Stimulated activated CD8-positive, alpha-beta memory T cell treated with anti-CD3 and anti-CD28 coated beads, Interleukin-12 subunit alpha, Interleukin-12 subunit beta, amount 100 ng/mL, for 4 hours (primary cell): ENCODE measurements at places on chromosomes 6 and 20.
A peak's percentile ranks its signal among the peaks of the same experiment; 100 is the strongest.

DNA sequence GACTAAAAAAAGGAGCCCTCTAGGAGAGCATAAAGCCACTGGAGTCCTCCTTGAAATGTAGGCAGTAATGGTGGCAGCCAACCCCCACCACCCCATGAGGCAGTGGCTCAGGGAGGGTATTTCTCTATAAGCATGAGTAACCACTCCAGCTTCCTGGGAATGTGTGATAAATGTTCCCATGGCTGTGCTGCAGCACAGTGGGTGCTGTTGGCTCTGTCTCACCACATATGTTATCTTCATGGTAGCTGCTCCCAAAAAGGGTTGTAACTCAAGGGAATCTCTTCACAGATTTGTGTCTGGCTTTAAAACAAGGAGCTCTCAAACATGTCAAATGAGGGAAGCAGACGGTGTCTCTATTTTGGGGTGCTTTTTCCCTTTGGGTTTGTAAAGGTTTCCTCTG, 7.5 kb upstream of the PHACTR1 start:
- DNase-seq = no peak

GRCh38 chr6:403659-404655, 12.4 kb downstream of the IRF4 start:
- DNase-seq = no peak

- DNase-seq = no peak
These were observed 81.0 kb downstream of the FYN start for GRCh38 chr6:111792241-111792640.

GRCh38 chr6:132067286-132067685, 116.1 kb upstream of the CCN2 start:
- DNase-seq = no peak

GRCh38 chr6:119453242-119454200, 104.0 kb upstream of the MAN1A1 start:
- DNase-seq = no peak

- DNase-seq = no peak
These were observed 22.7 kb downstream of the TMX4 start for GRCh38 chr20:7996898-7997297.

DNA sequence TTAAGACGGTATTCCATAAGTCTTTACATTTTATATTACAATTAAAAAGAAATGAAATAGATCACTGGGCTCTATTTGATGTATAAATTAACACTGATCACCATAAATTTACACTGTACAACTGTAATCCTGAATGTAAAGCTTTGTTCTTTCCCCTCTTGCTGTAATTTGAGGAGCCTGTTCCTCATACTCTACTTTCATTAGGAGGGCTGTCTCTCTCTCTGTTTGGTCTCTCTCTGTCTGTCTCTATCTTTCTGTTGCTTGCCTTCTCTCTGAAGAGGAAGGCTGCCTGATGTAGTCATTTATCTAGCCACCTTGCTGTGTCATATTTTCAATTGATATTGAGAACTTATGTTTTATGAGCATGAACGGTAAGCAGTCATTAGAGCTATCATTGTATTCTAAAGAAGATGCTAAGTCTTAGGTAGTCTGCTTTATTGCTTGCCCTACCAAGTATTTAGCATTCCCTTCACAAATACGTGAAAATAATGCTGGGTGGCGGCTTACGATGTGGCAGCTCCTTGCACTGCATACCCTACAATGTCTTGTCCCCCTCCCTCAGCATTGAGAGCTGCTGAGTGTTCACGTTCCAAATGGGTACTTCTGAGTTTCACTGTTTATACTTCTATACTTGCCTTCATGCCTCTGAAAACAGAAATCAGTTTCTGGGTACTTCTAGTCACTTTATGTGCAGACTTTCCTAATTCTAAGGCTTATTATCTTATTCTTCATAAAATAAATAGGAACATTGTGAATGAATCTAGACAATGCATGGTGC, 205.5 kb downstream of the NKAIN2 start:
- no peak for DNase-seq

DNA sequence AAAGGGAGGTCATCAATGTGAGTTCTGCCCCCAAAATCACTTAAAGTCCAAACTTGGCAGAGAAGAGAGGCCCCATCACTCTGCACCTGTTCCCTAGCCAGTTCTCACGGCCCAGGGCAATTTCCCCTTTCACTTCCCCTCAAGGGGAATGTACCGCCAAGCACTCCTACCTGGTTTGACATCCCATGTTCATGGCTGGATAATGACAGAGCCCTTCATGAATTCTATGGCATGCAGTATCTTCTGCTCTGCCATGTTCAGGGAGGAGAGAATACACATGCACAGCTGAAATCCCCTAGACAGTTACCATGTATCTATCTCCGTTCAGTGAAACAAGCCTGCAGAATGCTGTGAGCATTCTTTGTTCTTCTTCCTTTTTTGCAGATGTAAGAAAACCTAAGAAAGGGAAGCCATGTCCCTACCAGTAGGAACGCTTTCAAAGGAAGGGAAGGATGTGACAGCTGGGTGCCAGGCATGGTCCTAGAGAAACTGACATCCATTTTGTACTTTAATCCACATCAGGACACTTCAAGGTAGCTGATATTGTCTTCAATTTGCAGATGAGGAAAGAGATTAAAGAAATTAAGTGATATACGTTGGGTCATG, 79.8 kb upstream of the ARID1B start:
- no peak for DNase-seq

DNA sequence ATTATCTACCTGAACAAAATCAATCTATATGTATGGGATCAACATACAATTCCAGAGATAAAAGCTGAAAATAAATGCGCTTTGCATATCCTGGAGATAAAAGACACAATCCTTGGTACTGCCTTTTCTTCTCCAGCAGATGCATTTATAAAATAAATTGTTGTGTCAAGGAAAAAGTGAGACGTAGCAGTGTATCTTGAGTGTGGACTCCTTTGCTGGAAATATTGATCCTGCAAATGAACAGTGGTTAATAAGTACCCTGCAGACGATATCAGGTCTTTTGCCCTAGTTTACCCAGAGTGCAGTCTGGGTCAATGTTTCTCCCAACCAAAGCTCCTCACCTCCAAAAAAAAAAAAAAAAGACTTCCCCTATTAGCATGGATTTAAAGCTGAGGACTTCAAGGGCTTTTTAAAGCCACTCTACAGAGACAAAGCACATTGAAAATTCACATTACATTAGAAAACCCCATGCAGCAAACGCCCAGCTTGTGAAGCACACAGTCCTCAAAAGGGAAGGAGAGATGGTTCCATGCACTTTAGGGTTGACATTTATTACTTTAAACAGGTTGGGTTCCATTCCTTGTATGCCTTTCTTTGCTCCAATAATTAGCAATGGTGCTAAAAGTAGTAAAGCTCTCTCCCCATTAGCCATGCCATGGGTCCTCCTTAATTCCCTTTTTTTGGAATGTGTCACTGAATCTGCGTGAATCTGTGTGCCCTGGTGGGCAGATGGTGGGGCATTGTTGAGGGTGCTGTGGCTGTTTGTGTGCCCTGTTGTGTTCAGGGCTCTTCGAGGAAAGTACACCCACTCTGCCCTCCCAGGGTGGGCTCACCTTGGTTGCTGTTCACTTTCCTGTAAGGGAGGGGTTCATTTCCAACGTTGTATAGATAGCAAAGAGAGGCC, 21.1 kb downstream of the FOXA2 start:
- DNase-seq = no peak

DNA sequence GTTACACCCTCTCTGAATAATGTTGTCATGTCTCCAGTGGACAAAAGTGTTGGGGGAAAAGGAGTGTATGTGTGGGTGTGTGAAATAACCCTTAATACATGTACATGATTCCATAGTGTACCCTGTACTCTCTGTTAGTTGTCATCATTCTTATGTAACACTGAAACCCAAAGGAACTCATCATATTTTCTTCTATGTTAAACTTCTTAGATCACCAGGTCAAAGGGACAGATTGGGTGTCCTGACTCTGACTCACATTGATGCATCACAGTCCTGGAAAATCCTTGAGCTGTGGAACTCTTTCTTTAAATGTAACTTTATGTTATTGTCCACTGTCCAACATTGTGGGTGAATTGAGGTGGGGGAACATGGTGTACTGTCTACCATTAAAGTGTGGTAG, 350.5 kb downstream of the DHX35 start:
- DNase-seq = no peak

GRCh38 chr6:53728570-53729194, 63.1 kb upstream of the KLHL31 start:
- DNase-seq = peak; percentile 18

DNA sequence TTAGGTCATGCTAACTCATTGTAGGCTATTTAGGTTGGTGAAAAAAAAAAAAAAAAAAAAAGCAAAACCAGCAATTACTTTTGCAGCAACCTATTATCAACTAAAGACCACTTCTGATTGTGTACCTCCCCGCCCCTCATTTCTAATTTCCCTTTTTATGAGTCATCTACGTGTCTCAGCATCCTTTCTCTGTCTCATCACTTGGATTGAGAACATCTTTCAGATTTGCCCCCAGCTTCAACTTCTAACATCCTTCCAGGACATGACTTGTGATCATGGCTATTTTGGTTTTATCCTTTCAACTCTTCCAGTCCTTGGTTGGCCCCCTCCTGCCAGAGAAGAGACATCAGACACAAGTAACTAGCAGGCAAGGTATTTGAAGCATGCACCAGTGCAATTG, 156.7 kb upstream of the CCN2 start:
- no peak for DNase-seq

DNA sequence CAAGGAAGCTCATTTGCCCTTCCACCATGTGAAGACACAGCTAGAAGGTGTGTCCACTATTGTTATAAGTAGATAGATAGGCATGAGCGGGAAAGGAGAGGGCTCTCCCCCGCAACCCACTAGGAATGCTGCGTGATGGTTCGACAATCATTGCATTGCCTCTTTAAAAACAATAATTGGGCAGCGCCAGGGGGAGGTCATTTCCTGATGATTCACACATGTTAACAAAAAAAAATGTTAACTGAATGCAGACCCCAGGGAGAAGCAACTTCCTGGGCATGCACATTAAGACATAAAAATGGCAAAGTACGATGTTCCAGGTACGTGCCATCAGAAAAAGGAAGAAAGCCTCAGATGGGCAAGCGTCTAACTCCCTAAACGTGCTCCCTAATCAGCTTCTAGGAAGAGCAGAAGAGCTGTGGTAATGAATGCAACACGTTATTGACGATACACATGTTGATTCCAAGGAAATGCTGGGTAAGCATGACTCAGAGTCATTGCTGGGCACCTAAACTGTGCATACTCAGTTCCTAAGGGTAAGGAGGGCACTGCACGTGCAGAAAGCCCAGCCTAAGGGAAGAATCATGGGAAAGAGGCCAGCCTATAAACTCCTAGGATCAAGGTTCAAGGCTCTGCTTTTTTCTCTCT, 113.7 kb downstream of the FAM217A start:
- no peak for DNase-seq

DNA sequence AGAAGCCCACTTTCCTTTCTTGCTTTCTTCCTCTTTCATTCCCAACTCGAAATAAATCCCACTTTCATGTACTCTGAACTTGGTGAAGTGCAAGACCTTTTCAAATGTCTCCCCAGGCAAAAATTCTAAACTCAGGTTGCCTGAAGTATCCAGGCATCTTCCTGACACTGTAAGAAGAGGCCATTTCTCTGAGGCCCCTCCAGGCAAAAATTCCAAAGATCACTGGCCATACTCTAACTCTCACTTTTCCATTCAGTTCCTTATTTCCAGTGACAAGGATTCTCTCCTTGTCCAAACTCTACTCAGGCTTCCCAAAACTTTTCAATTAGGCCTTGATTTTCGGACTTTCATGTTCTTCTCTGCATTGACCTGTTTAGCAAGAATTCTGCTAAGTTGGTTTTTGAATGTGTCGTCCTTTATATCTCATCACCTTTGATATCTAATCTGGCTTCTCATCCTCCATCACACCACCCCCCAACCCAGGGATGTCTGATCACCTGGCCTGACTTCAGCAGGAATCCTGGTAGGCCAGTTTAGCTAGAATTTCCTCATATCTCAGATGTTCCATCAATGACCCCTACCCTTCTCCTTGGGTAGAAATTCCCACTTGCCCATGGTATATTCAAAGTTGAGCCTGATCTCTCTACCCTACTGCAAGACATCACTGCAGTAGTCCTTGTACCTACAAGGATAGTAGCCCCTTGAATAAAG, 124.9 kb downstream of the RCAN2 start:
- DNase-seq = no peak

- no peak for DNase-seq
These were observed 18.1 kb downstream of the NPEPL1 start for GRCh38 chr20:58710481-58711265.

DNA sequence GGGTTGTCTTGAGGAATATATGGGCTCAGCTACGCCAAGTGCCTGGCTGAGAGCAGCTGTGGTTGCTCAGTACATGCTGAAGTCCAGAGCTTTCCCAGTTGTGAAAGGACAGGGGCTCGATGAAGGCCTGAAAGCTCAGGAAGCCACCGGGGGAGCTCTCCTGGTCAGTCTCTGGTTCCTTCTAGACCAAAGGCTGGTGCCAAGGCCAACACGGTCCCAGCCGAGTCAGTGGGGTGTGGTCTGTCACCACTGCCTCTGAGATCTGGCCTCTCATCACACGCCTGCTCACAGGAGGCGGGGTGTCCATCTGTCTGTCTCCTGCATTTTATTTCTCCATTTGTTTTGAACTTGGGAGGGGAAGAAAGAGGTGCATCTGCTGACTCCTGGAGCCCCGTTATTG, 4.9 kb upstream of the FAM83C start:
- DNase-seq = no peak

- DNase-seq = no peak
These were observed 27.6 kb downstream of the MRAP2 start for GRCh38 chr6:84061174-84061573.

- DNase-seq = no peak
These were observed 31.0 kb downstream of the ADNP start for GRCh38 chr20:50900261-50900660.

DNA sequence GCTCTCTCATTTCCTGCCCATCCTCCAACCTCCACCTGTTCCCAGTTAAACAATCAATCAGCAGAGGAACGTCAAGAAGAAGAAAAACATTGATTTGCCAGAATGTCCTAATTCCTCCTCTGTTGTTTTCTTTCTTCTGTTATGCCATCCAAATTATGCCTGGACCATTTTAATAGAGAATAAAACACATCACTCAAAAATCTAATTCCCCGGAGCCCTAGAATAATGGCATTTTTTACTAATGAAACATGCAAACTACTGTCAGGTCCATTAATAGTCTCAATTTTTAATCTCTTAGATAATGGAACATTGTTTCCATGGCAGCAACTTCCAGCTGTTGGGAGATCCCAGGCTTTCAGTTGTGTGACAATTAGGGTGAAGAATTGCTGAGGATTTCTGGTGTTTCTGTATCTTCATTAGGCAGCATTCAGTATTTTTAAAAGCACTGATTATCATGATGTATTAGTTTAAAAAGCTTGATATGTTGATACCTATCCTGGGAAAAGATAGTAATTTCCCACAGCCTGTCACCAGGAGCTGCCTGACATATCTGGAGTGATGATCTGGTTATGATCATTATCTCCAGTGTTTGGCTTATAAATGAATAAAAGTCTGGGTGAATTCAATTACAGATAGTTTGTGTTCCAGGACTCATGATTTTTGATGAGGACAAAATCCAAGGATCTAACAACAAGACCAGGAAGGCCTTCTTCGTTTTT, 209.8 kb downstream of the TPBG start:
- DNase-seq = no peak

GRCh38 chr20:35514371-35514932, 15.0 kb downstream of the C20orf173 start:
- DNase-seq = no peak

- DNase-seq = no peak
These were observed 20.2 kb downstream of the ADGRF4 start for GRCh38 chr6:47718571-47718970.
